ENCODE measurements at places on chromosomes 7 and 10.
A peak's percentile ranks its signal among the peaks of the same experiment; 100 is the strongest.

DNA sequence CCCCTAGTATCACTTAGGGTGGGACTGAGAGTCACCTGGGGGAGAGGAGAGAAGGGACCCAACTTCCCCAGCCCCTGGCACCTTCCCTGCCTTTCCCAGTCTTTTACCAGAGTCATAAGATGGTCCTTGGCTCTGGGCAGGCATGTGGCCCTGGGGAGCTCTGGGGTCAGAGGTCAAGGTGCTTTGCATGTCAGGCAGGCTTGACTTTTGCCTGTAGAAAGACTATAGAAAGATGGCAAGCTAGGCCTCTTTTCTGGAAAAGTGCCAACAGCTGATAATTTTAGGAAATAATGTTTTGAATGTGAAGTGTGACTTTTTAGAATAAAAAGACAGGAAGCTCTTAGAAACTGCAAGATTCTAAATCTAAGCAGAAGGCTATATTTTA lies 67.5 kb downstream of the MKI67 start:
- peak overlapping the region; percentile 46 for H3K27ac ChIP-seq
- DNase-seq, result peak; percentile 36
- H3K36me3 ChIP-seq, result no peaks in the 10 kb centered on the region
- no peaks in the 10 kb centered on the region for H3K27me3 ChIP-seq
- H3K4me3 ChIP-seq, result no peak overlapping the region
- H3K4me1 ChIP-seq, result peaks cover 31% of the 10 kb centered on the region

DNA sequence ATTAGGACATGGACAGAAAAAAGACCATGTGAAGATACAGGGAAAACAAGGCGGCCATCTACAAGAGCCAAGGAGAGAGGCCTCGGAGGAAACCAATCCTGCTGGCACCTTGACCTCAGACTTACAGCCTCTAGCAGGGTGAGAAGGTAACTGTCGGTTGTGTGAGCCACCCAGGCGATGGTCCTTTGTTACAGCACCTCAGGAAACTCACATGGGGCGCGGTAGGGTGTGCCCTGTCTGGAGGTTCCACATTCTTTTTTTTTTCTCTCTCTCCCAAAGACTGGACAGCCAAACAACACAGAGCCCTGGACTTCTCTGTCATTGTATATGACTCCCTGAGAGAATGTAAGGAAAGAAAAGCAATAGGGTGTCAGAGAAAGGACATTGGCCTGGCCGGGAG lies 163.2 kb downstream of the KCNMA1 start:
- no peaks in the 10 kb centered on the region for H3K36me3 ChIP-seq
- no peak for DNase-seq
- H3K4me3 ChIP-seq, result no peak overlapping the region
- H3K4me1 ChIP-seq, result no peaks in the 10 kb centered on the region

DNA sequence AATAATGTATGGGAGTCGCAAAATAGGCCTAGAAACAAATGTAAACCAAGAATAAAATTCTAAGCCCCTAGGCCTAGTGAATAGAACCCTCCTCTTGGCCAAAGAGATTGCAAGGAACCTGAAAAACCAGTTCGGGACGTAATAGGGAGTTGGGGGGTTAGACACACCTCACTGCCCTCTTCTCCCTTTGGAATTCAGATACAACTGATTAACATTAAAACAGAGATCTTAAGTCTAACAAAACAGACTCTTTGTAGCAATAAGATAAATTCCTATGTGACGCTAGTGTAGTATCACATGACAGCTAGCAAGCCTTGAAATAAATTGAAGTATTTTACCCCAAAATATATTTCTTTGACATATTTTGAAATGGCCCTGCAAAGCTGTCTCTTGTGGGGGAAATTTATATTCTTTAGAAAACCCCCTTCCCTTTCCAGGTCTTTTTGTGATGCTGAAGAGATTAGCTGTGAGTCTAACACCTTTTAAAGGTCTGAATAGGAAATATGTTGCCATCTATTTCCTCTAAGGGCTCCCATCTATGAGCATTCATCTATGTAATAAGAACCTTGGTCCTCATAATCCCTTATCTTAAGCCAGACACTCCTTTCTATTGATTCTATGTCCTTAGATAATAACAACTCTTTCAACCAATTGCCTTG lies 623.4 kb upstream of the NRG3 start:
- H3K4me3 ChIP-seq, result no peak overlapping the region
- no peaks in the 10 kb centered on the region for H3K36me3 ChIP-seq
- H3K27ac ChIP-seq, result no peak overlapping the region
- no peaks in the 10 kb centered on the region for H3K4me1 ChIP-seq
- no peaks in the 10 kb centered on the region for H3K27me3 ChIP-seq

GRCh38 chr10:2913474-2913873 lies 153.9 kb upstream of the PFKP start:
- H3K4me1 ChIP-seq, result no peaks in the 10 kb centered on the region
- H3K36me3 ChIP-seq, result no peaks in the 10 kb centered on the region
- no peak for DNase-seq
- H3K27ac ChIP-seq, result no peak overlapping the region
- H3K4me3 ChIP-seq, result no peak overlapping the region

DNA sequence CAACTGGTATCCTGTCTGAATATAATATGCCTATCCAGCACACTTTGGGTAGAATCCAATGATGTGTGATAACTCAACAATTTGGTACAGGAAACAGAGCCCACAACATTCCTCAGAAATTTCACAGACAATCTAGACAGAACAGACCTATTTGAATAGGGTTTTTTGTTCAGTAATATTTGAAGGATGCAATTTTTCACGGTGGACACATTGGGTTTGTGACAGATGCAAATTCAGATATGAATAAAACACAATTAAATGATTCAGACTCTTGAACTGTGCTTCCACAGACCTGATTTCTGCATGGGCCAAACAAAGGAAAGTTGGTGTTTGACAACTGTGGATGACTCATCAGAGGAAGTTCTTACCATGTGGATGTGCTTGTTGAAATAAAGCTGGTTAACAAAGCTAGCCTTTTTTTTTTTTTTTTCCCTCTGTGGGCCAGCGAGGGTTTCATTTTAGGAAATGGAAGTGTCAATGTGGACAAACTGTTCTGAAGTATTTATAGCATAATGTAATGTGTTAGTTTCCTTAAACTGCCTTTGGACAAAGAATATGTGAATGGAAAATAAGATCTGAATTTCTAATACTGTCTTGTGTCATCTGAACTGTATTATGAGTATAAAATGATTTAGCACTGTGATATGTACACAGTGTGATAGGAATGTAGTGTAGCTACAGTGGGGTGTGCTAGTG lies 43.2 kb upstream of the FAM133B start:
- peaks cover 18% of the 10 kb centered on the region for H3K4me1 ChIP-seq
- no peaks in the 10 kb centered on the region for H3K36me3 ChIP-seq
- no peak for DNase-seq

- no peak overlapping the region for H3K4me3 ChIP-seq
- no peak overlapping the region for H3K27ac ChIP-seq
- no peak for DNase-seq
- H3K4me1 ChIP-seq, result peaks cover 42% of the 10 kb centered on the region
These were observed 41.6 kb upstream of the EPHB6 start for GRCh38 chr7:142813226-142813625.

GRCh38 chr10:28768227-28768626 lies 90.9 kb downstream of the BAMBI start:
- H3K36me3 ChIP-seq, result no peaks in the 10 kb centered on the region
- no peaks in the 10 kb centered on the region for H3K27me3 ChIP-seq
- no peak overlapping the region for H3K27ac ChIP-seq
- no peaks in the 10 kb centered on the region for H3K4me1 ChIP-seq

DNA sequence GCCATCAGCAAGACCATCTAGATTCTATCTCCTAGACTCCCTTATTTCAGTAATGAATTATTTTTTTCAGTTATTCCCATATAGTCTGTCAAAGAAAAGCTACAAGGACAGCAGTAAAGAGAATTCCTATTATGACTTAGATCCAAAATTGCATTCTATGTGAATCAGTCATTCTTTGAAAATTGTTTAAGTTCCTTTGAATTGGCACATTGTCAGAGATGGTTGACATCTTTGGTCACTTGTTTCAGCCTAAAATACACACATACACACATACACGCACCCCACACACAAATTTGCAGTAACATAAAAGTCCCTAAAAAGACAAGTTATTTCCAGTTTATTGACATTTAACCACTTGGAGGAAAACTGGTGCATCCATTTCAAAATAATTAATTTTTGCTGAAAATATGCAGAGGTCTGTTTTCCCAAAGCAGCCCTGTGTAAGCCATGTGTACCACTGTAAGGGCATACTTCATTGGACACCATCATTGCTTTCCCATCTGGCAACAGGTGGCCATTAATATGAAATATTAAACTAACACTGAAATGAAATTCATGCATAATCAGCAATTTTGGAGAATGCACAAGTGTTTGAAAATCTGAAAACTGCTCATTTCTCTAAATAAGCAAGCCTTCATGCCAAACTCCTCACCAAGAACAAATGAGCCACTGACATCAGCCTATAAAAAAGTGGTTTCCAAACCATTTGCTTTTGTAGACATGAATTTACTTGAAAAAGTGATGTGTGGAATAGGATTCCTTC lies 121.7 kb upstream of the COL1A2 start:
- no peak for DNase-seq
- no peak overlapping the region for H3K27ac ChIP-seq
- no peak overlapping the region for H3K4me3 ChIP-seq
- no peaks in the 10 kb centered on the region for H3K4me1 ChIP-seq

DNA sequence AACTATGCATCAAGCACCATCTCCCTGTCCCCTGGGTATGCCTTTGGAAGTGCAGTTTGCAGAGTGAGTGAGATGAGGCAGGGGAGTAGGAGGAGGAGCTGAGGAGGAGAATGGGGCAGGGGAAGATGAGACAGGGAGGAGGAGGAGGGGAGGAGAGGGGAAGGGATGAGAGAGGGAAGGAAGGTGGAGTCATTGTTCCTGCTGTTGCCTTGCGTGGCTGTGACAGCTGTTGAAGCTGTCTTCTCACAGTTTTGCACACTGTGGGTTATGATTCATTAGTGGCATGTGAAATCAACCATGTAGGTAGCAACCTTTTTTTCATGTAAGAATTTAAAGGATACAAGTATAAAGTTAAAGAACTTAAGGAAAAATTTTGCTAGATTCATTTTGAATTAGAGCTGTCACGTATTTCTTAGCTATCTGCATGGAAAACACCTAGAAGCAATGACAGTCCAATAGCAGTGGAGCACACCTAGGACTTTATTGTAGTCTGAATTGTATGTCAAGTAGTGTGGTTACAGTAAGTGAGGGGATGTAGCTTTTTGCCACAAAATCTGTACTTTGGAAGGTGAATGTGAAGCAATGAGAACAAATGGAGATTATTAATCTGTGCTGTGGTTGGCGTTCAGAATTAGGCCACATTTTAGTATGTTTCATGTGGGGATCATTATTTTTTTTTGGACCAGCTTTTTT lies 21.7 kb downstream of the CCM2 start:
- no peak overlapping the region for H3K27ac ChIP-seq
- DNase-seq, result no peak
- no peak overlapping the region for H3K4me3 ChIP-seq

GRCh38 chr7:15555381-15555859 lies 6.4 kb downstream of the AGMO start:
- H3K4me1 ChIP-seq, result no peaks in the 10 kb centered on the region
- H3K27me3 ChIP-seq, result no peaks in the 10 kb centered on the region
- DNase-seq, result no peak
- no peaks in the 10 kb centered on the region for H3K36me3 ChIP-seq
- H3K4me3 ChIP-seq, result no peak overlapping the region

DNA sequence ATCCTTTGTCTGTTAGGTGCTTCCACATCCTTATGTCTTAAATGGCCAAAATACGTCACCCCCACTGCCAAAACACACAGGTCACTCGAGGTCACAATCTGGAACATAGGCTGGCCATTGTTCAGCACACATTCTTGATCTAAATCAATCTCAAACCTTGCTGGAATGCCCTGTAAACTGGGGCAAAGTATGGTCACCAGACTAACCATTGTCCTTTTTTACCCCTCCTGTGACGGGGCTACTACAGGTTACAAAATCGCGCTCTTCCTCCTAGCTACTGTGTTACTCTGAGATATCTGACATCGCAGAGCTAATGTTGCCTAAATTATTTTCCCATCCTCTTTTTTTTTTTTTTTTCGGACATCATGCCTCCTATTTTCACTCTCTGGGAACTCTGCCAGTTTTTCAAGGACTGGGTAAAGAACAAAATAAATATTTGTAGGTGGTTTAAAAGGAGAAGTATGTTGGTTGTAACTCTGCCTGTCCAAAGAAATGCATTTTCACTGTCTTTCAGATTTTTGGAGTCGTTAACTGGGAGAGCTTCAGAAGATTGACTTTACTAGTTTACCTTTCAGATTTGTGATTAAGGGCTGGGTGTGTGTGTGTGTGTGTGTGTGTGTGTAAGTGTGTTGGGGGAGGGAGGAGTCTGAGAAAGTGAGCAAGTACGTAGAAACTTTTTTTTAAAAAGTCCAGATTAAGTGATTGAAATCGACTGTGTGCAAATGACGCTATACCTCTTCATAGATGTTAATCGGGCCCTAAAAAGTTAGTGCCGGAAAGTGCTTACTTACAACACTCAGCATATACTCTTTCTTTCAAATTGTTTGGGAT lies 942 bp upstream of the KIAA1217 start:
- peak overlapping the region; percentile 89 for H3K27ac ChIP-seq
- H3K36me3 ChIP-seq, result no peaks in the 10 kb centered on the region
- H3K4me3 ChIP-seq, result peak overlapping the region; percentile 68
- peaks cover 8% of the 10 kb centered on the region for H3K4me1 ChIP-seq
- no peak for DNase-seq
- no peaks in the 10 kb centered on the region for H3K27me3 ChIP-seq

DNA sequence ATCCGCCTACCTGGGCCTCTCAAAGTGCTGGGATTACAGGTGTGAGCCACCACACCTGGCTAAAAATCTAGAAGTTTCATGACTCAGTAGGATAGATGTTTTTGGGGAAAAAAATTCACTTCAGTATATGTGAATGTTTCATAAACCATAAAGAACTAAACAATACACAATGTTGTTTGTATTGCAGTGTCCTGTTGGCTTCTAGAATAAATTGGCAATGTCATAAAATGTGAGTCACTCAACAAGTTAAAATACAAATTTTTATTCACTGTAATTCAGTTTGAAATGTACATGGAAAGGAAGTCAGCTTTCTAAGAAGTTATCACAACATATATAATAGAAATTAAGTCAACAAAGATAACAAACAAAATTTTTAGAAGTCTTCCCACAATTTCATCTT lies 16.5 kb downstream of the MRLN start:
- no peak for DNase-seq
- no peak overlapping the region for H3K4me3 ChIP-seq
- H3K36me3 ChIP-seq, result no peaks in the 10 kb centered on the region
- H3K4me1 ChIP-seq, result no peaks in the 10 kb centered on the region
- H3K27me3 ChIP-seq, result no peaks in the 10 kb centered on the region
